Iris pigment epithelial cell (primary cell): ENCODE measurements at places on chromosomes 7 and 10.

- DNase-seq: no peak
These were observed 957.1 kb downstream of the SORCS3 start for GRCh38 chr10:105598207-105598606.

DNA sequence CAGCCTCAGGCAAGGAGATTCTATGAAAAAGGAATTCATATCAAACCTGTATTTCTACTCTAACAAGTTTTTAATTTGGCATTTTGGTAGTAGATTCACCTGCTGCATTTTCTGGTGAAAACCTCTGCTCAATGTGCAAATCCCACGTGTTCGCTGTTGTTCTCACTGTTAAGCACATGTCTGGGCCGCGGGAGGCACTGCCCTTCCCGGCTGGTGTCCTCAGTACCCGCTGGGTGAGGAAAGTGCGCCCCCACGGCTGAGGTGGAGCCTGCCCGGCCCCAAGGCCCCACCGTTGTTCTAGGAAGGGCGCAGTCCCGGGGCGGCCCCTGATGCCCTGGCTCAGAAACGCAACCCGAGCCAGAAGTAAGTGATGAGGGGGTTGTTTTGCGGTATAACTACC, 193.4 kb upstream of the VWC2 start:
- DNase-seq: no peak

DNA sequence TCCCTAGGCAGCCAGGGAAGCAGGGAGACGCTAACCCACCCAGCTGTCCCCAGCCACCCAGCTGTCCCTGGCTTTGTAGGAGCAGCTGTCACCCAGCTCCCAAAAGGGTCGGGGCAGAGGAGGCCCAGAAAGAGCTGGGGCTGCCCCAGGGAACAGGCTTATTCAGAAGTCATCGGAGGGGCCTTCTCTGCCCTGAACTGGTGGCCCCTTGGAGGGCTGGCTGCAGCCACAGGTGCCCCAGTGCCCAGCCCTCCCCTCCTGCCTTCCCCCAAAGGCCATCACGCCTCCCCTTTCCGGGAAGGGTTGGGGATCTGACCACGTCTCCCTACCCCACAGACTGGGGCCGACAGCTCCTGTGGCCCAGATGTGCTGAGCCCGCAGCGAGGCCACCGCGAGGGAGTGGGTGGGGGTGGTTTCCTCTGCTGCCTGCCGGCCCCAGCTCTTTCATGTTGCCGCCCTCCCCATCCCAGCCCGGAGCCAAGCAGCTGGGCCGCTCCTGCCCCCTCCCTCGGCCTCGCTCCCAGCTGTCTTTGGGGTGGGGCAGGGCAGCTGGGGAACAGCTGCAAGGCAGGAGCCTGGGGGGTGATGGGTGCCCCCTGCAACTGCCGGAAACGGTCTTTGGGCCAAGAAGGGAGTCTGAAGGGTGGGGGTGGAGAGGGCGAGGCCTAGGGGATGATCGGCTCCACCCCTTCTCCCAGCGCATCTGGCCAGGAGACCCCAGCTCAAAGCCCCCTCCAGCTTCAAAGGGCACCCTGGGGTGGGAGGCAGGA, 16.8 kb downstream of the TRIM8 start:
- DNase-seq: peak; percentile 64

DNA sequence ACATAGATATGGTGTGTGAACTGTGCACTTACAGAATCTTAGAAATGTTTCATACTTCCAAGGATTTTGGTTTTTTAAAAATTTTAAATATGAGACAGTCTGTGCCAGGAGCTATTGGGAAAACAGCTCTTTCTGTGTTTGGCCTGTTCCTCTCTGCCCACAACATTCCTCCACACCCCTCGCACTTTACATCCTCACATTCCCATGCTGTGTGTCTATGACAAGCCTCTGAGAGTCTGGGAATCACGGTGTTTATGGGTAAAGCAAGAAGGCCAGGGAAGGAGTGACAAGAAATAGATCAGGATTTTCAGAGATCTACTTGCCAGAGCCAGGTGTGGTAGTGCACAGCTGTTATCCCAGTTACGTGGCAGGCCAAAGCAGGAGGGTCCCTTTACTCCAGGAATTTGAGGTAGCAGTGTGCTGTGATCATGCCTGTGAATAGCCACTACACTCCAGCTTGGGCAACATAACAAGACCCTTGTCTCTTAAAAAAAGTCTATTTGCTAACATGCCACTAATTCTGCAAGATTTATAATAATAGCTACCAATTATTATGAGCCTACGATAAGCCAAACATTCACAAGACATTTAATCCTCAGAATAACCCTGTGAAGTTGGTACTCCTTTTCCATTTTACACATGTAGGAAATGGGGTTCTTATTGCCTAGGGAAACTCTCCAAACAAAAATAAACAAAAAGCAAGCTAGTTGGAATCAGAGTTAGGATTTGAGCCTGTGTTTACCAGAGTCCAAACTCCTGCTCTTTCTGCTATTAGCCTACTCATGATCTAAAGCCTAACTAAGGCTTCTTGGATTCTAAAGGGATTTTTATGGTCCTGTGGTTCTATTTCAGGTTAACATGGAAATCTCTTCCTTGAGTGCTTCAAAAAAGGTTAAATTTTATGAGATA, 168.3 kb upstream of the SP8 start:
- no peak for DNase-seq

DNA sequence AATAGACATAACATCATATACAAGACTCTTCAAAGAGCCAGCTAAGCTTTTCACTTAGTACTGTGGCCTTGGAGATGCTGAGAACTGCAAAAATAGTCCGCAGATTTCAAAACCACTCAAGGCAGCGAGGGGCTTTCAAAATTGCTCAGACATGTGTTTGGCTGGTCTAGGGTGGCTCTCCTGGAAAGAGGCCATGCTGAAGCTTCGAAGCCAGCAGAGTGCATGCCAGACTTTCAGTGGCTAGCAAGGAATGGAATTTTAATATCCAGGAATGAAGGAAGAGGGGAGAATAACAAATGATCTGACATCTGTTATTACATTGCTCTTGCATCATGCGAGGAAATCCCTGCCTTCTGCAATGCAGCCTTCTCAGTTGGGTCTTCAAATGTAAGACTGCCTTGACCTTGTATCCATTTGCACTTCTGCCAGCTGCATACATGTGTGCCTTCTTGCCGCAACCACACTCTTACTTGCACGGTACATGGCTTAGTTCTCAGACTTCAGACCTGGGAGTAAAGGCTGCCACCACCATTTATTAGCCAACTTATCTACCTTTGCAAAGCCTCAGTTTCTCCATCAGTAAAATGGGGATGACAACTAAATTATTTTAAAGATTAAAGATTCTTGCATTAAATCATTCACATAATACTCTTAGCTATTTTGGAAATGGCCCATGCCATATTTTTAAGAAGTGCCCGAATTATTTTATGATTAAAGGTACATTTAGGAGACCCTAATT, 55.9 kb downstream of the ITIH5 start:
- DNase-seq: peak; percentile 46

DNA sequence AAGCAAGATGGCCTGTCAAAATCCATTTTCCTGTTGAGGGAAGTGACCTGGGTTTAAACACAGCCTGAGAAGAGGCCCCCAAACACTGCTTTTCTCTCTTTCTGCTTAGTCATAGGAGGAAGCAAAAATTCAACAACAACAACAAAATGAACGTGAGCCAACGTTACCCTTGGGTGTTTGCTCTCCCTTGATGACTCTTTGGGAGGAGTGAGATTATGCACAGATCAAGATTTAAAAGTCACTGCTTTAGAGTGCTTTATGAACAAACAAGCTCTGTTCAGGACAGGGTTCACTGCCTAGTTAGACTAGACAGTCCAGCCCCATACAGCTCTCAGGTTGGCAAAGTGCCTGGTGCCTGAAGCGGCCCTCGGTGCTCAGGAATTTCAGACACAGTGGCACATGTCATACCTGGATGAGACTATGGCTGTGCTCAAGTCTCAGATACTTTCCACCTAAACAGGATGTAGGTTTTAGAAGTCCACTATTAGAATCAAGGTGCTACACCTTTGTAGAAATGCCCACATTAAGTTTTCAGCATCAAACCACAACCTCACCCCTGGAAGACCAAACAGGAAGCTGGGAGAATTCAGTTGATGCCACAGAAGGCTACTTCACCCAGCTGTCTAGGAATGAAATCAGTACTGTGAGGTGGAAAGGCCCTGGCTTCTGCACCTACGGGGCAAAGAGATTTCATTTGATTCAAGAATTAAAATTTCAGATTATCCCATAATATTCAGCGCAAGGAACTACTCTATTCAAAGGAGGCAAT, 38.7 kb downstream of the DENND11 start:
- DNase-seq: peak; percentile 32

- no peak for DNase-seq
These were observed 507.6 kb downstream of the GRID1 start for GRCh38 chr10:85858776-85859515.

- no peak for DNase-seq
These were observed 3.0 kb downstream of the FAM204A start for GRCh38 chr10:118339111-118339510.

DNA sequence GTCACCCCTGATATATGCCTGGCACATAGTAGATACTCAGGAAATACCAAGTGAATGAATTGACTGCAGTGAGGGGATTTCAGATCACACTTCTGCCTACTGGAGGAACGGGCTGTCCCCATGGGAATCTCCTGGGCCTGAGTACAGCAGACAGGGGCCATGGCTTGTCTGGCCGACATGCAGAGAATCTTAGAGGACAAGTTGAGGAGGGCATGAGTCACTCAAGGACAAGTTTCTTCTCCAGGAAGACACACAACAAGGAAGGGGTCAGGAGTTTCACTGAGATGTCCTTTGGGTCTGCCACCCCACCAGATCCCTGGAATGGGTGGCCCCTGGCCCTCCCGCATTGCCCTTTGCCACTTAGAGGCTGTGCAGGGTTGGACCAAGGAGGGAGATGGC, 20.7 kb downstream of the PLPP4 start:
- peak; percentile 44 for DNase-seq

- DNase-seq: no peak
These were observed 121.0 kb upstream of the PPP2R2D start for GRCh38 chr10:131779661-131780394.

DNA sequence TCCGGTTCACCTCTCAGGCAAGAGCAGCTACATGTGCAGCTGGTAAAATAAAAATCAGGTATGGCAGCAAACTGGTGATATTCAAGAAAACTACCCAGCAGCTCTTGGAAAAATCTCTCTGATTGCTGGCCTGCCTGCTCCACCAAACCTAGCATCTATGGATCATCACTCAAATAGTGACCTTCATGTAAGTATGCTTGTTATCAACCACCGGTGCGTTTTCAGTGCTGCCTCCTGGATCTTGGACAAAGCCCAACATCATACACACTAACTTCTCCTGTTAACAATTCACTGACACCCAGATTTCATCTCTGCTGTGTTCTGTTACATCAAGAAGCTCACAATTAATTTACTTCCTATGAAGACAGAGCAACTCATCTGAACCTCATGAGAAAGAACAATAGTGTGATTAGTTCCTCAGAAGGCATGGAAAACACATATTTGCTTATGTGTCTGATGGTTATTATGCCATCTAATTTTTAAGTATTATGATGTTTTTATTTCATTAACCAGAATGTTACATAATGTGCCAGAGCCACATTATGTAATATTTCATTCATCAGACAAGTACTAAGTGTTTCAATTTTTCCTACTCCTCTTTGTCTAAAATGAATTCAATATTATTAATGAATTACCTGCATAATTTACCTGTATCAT, 8.8 kb downstream of the CDK6 start:
- peak; percentile 61 for DNase-seq

GRCh38 chr7:26429168-26429567, 137.5 kb downstream of the SNX10 start:
- DNase-seq: no peak

DNA sequence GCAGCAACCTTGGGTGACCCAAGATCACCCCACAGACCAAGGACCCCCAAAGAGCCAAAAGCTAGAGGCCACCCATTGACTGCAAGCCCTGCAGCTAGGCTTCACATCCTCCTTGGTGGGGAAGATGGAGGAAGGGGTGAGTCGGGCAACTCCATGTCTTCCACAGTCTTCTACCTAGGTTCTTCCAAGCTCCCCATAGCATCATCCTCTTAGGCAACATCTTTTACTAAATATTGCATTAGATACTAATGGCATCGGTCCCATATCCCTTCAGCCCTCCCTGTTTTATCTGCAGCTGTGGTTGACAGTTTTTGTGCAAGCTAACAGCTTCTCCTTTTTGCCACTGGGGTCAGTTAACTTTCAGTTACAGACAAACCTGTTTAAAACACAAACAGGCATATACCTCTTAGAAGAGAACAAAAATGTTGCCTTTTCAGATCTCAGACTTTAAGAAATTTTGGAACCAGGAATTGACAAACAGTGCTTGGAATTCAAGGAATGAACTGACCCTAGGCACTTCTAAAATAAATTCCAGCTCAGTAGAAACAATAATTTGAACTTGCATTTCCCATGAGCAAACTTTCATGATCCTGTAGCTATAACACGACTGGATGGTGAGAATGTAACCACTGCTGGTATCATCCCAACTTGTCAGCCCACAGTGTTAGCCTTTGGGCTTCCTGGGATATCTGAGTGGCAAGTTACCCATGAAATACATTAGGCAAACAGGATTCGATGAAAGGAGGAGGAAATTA, 33.9 kb upstream of the MSMB start:
- DNase-seq: peak; percentile 10

DNA sequence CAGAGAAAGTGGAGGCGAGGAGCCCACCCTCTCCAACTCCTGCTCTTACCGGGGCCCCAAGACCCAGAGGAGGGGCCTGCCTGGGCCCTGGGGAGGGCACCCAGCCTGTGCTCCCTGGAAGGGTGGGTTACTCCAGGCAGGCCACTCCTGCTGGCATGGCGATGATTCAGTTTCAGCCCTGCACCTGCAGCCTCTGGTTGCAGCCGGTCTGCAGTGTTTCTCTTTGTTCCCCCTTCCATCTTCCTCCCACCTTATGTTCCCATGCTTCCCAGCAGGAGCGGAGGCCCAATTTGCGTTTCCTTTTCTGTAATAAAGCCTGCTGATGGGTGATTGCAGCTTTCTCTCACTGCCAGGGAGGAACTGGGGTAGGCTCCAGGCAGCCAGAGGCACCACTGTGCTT, 53.2 kb upstream of the FAM20C start:
- no peak for DNase-seq

DNA sequence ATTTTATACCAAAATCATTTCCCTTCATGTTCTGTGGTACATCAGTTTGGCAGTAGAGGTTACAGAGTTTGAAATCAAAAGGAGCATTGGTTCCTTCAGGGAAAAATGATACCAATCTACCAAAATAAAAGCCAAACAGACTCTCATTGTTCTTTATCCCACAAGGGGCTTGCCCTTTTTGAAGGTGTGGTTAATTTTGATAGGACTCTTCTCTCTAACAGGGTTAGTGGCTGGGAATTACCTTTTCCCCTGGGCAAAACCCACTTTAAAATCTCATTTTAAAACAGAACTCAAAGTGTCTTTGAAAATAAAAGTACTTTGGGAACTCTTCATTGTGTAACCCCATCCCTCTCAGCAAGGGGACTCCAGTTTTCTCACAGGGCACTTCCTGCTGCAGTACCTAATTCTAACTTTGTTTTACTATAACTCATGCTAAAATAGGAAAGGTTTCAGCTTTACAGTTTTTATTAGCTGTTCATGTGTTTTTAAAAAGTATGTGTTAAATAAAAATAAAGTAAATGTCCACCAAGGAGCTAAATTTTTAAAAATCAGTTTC, 30.6 kb downstream of the SMNDC1 start:
- DNase-seq: no peak
